Esophagus muscularis mucosa (tissue), 4 donors: ENCODE measurements at places on chromosomes 12 and 14.

- DNase-seq: no peak
These were observed 455.0 kb upstream of the TMPO start for GRCh38 chr12:98060411-98060810.

- DNase-seq: no peak
These were observed 29.1 kb upstream of the KCNK10 start for GRCh38 chr14:88351966-88352691.

DNA sequence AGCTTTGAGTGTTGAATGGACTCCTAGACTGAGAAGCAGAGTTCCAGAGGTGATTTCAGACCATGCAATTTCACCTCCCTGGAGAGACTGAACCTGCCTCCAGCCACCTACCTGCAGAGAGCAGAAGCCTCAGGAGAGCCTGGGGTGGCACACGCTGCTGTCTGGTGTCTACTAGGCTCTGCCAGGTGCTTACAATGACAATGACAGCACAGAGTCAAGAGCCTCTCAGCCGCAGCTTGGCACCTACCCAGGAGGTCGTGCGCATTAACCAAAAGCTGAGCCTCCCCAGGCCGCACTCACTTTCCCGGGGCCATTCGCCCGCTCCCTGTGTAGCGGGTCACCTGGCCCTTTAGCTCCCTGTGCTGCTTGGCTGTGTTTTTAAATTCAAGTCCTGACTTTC lies 63.2 kb downstream of the TESC start:
- no peak for DNase-seq

- DNase-seq: no peak
These were observed 501.1 kb downstream of the APAF1 start for GRCh38 chr12:99146185-99146584.

- no peak for DNase-seq
These were observed 68.8 kb downstream of the ADCK1 start for GRCh38 chr14:77868552-77869285.

DNA sequence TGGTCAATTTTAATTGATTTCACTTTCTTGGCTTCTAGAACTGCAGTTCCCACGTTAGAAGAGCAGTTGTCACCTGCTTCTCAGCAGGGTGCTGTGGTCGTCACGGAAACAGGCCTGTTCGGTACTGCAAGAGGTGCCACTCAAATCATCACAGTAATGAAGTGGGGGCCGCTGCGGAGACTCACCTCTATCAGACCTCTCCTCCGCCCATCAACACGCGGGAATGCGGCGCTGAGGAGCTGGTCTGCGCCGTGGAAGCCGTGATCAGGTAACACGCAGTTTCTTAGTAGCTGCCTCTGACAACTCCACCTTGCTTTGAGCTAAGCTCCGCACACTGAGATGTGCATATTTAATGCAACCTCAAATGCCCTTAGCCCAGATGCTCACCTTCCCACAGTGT lies 107.2 kb downstream of the UNC79 start:
- DNase-seq: no peak

GRCh38 chr12:32230613-32230993 lies 124.0 kb downstream of the BICD1 start:
- peak; percentile 72 for DNase-seq

DNA sequence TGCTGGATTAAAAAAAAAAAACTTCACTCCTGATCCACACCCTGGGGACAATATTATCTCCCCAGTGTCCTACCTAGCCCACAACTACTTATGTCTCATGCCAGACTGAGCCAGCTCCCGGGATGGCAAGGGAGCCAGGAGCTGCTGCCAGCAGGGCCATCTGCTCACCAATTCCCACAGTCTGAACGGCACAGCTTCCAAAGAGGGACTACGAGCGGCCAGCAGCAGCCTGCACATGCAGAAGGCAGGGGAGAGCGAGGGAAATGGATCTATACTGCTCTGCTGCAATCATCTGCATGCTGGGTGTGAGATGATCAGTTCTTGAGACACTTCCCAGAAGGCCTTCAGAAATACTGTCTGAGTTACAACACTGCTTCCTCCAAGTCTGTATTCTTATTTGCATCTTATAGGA lies 11.1 kb downstream of the SSH1 start:
- DNase-seq: no peak

DNA sequence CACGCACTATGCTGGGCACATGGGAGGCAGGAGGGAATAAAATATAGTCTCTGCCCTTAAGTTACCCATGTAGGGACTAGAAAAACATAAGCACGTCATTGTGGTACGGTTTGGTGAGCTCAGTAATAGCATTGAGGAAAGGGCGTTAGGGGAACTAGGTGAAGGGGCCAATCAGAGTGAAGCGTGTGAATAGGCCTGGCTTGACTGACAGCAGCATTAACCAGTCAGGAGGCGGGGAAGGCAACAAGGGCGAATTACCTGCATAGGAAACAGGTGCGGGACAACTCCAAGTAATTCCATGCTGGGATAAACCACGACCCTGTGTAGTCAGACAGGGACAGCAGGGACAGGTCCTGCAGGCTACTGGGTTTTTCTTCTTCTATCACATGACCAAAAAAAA lies 107.7 kb downstream of the UNC79 start:
- DNase-seq: no peak

- no peak for DNase-seq
These were observed 3.4 kb upstream of the IRF2BPL start for GRCh38 chr14:77031759-77032490.

DNA sequence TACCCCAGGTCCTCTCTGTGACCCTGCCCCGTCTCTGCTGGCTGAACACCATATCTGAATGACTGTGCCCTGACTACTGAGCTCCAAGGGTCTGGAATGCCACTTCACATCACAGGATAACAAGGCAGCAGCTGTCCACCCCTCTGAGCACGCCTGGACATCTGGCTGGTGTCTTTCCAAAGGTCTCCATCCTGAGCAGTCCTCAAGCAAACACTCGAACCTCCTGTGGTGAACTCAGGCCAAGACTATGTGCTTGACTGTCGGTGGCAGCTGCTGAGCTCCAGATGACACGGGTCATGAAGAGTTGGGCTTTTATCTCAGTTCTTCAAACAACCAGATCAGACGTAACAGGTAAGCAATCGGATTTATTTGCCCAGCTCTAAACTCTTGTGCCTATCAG lies 117.2 kb upstream of the BCL2L14 start:
- no peak for DNase-seq

- no peak for DNase-seq
These were observed 21.0 kb upstream of the PSMC1 start for GRCh38 chr14:90235179-90235976.

DNA sequence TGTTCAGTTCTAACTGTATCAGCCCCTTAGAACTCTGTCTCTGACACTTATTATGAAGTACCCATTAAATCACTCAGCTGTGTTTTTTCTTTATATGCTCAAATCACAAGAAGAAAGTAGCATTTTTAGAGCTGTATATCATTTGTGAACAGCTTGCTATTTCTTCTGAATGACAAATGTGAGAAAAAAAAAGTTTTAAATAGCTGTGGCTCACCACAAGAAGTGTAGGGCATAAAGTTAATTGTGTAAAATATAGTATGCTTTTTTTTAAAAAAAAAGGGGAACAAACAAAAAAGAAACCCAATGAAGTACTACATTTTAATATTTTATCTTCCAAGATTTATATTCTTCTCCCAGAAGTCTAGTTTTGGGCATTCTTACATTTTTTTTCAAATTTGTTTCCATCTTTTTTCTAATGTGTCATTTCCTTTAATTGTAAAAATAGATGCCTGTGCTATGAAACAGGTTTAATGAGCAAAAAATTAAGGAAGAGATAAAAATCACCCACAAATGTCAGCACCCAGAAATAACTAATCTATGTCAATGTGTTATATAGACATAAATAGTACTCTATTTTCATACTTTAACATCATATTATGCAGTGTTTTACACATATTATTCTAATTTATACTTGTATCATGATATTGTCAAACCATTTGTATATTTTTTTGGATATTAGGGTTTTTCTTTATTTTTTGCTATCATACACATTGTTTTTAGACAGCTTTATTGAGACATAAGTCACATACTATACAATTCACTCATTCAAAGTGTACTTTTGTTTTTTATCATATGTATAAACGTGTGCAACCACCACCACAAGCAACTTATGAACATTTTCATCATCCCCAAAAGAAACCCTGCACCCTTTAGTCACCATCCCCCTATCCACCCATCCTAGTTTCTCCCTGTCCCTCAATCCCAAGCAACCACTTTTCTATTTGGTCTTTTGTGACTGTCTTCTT lies 22.4 kb upstream of the LRRK2 start:
- no peak for DNase-seq

DNA sequence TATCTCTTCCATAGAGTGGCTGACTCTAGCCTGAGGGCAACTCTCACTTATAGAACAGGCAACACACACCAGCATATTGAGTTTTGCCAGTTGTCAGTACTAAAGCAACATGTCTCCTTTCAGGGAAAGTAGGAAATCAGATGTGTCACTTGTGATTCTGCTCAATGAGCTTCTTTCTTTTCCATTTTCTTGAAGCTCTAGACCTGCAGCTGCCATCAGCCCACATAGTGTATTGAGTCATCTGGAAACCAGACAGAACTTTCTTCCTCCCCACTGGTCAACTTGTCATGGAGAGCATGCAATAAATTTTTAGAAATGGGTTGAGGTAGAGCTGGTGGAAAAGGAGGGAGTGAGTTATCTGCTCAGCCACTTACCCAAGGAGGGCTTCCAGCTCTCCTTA lies 209.0 kb upstream of the PLEKHG7 start:
- DNase-seq: no peak

GRCh38 chr12:27965411-27965810 lies 7.1 kb downstream of the PTHLH start:
- no peak for DNase-seq

- no peak for DNase-seq
These were observed 19.2 kb upstream of the CORO1C start for GRCh38 chr12:108750526-108750925.

DNA sequence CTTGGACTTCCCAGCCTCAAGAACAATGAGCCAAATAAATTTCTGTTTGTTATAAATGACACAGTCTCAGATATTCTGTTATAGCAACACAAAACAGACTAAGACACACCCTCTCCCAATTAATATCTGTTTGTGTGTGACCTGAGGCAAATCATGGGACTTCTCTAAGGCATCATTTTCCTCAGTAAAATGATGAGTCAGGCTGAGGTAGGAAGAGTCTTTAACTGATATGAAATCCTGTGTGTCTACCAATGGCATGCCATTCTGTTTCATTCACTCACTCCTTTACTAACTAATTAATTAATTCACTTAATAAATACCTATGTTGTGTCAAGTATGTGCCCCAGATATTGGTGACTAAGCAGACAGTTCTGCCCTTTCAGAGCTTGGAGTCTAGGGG lies 258.4 kb upstream of the CRY1 start:
- no peak for DNase-seq

DNA sequence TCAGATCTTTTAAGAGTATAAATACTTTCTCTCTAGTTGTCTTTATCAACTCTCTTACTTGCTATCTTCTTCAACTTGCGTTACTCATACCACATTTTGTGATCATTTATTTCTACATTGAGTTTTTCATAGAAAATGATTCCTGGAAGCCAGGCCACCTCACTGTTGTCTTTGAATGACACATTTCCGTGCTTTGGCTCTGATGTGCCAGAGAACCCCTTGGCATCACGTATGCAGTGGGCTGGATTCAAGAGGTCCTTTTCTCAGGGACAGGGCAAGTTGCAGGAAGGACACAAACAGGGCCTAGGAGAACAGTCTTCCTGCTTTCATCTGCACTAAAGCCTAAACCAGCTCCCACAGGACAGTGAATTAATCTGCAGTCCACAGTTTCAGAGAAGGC lies 70.3 kb upstream of the PYGL start:
- no peak for DNase-seq

DNA sequence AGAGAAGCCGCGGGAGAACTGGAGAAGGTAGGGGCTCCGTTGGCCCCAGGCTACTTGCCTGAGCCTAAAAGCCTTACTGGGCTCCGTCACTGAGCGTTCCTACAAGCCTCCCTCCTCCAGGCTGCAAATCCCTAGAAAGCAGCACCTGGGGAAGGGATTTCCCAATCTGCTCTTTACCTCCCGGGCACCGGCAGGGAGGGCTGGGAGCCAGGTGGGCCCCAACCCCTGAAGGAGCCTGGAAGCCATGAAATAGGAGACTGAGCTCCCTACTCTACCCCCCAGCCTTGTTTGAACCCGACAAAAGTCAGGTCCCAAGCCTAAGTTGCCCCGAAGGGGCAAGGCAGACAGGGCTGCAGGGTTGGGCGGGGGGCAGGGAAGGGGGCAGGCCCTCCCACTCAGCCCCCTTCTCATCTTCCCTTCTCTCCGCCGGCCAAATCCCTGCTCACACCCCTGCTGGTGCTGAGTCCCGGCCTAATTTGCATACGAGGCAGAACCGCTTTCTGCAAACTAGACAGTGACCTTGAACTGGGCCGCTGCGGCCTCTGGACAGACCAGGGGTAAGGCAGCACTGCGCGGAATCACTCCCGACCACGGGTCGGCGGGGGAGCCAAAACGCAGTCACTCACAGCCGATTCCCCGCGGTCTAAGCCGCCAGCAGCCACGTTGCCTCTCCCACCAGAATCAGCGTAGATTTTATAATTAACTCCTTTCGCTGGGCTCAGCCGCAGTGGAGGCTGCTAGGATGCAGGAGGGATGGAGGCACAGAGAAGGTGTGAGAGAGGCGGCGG lies 3.7 kb upstream of the HOXC12 start:
- no peak for DNase-seq

DNA sequence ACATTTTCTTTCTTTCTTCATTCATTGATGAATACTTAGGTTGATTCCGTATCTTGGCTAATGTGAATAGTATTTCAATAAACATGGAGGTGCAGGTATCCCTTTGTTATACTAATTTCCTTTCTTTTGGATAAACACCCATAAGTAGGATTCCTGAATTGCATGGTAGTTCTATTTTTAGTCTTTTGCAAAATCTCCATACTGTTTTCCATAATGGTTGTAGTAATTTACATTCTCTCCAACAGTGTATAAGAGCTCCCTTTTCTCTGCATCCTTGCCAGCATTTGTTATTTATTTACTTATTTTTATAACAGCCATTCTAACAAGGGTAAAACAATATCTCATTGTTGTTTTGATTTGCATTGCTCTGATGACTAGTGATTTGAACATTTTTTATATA lies 36.6 kb downstream of the PIK3C2G start:
- DNase-seq: no peak

DNA sequence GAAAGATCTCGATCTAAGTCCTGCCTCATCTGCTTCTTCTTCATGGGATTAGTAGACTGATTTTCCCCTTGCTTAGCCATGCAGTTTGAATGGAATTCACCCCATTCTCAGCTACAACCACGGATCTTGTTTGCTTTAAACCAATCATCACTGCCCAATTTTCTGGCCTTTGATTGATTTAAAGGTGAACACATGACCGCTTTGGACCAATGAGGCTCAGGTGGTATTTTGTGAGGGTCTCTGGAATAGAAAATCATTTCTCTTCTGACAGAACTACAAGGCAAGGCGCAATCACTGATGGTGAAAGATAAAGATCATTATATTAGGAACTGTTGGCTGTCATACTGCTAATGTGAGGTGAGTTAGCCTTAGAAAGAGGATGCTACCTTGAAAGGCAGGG lies 213.0 kb upstream of the PLEKHG7 start:
- no peak for DNase-seq

DNA sequence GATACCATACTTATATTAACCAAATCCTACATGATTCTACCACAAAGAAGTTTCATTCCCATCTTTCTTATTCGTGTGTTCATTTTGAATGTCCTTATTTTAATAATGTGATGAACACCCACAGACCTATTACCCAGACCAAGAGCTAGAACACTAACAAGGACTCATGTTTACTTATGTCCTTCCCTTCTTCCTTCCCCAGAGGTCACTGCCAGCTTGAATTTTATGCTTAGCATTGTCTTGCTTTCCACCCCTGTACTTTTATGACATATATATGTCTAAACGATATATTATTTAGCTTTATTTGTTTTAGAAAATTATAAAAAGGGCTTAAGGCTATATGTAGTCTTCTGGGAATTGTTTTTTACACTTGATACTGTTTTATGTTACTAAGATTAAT lies 238.6 kb downstream of the LRIG3 start:
- no peak for DNase-seq
